Breast epithelium (tissue), 4 donors: ENCODE measurements at places on chromosomes 16 and 17. TPM values are rescaled to one million over a fixed set of nuclear protein-coding genes. Genes with fewer than 3 reads are reported as not detected.

DNA sequence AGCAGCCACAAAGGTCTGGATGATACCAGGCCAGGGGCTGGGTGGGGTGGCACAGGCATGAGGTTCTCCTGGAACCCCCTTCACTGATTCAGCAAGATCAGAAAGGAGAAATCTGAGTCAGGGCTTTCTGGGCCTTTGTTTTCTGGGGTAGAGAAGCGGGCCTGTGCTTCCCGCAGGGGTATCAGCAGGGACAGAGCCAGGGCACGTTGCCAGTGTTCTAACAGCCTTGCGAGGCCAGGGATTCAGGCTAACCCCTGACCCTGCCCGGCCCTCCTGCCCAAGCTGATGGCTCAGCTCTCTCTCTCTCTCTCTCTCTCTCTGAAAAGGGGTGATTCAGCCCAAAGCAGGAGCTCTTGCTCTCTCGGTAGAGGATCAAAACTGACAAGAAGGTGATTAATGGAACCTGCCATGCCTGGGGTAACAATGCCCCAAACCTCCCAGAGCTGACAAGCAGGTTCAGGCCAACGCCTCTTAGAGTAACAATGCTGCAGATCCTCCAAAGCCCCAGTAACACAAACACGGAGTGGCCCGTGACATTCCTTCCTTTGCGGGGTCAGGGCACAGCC is 2.0 kb upstream of the KRT13 start:
- no peak for DNase-seq

- DNase-seq, result peak; percentile 64
Observed at GRCh38 chr17:48678141-48678971, 44.0 kb downstream of the PRAC1 start.

DNA sequence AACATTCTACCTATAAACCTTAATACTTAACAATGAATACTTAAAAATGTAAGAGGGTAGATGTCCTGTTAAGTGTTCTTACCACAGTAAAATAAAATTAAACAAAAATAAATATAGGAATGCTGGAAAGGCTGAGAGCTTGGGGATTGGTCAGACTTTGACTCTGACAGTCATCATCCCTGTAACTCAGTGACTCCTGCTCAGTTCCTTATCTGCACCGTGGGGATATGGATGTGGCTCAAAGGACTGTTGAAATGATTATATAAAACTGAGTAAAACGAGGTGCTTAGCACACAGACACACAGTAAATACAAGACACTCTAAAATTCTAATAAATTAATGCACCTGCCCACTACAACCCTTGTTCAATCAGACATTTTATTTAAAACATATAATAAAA is 338.6 kb downstream of the TMEM114 start:
- no peak for DNase-seq

- no peak for DNase-seq
Observed at GRCh38 chr16:68617734-68618133, 27.4 kb upstream of the CDH3 start.

The TMED6 gene
- total RNA-seq, result 0.32 TPM

The C17orf100 gene
- total RNA-seq, result 0.98 TPM
